ENCODE measurements at places on chromosomes 16 and 17. TPM values are rescaled to one million over a fixed set of nuclear protein-coding genes. Genes with fewer than 3 reads are reported as not detected.

GRCh38 chr16:50673496-50674275, 7.4 kb downstream of the SNX20 start:
- DNase-seq, result no peak

GRCh38 chr16:1330260-1330914, 3.1 kb upstream of the BAIAP3 start:
- DNase-seq, result no peak

HOXB1 gene
- polyA plus RNA-seq, result not detected

GRCh38 chr16:86697715-86698114, 119.4 kb downstream of the FOXL1 start:
- DNase-seq, result peak; percentile 9

GRCh38 chr16:87828907-87829621, 40.2 kb downstream of the SLC7A5 start:
- DNase-seq, result no peak

DNA sequence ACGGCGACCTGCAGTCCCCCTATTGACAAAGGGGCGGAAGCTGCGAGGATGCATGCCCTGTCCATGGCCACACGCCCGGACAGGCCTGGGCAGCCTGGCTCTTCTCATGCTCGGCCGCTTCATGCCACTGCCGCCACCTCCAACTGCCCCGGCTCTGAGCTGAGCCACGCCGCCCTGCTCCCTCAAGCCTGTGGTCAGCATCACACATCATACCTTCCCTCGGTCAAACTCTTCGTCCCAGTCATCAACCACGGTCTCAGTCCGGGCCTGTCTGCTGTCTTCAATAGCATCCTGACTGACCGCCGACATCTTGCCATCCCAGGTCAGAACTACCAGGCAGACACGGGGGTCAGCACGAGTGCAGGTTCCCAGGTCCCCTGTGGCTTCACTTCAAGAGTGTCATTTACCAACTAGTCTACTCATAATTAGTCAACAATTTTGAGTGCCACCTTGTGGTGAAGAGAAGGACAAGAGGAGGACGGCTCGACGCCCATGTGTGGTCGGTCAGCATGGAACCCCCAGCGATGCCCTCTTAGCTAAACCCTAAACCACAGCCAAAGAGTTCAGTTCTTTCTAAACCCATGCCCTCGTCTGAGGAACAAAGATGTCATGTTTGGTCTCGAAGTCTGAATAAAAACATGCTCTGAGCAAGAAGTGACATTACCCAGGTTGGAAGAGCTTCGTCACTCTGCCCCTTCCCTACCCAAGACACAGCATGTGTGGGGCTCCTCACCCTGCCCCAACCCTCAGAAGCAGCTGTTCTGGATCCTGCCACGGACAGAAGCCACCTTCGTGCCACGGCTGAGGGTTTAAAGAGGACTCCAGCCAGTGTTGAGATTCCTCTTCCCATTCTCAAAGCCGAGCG, 16.9 kb upstream of the CYTH1 start:
- no peak for DNase-seq

- peak; percentile 87 for DNase-seq
These were observed 19.8 kb downstream of the SMTNL2 start for GRCh38 chr17:4604111-4604644.

DNA sequence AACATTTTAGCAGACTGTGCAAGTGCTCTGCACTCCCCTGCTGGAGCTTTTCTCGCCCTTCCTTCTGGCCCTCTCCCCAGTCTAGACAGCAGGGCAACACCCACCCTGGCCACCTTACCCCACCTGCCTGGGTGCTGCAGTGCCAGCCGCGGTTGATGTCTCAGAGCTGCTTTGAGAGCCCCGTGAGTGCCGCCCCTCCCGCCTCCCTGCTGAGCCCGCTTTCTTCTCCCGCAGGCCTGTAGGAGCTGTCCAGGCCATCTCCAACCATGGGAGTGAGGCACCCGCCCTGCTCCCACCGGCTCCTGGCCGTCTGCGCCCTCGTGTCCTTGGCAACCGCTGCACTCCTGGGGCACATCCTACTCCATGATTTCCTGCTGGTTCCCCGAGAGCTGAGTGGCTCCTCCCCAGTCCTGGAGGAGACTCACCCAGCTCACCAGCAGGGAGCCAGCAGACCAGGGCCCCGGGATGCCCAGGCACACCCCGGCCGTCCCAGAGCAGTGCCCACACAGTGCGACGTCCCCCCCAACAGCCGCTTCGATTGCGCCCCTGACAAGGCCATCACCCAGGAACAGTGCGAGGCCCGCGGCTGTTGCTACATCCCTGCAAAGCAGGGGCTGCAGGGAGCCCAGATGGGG, 3.1 kb downstream of the GAA start:
- DNase-seq, result no peak

PRDM7 gene
- polyA plus RNA-seq, result not detected

DNA sequence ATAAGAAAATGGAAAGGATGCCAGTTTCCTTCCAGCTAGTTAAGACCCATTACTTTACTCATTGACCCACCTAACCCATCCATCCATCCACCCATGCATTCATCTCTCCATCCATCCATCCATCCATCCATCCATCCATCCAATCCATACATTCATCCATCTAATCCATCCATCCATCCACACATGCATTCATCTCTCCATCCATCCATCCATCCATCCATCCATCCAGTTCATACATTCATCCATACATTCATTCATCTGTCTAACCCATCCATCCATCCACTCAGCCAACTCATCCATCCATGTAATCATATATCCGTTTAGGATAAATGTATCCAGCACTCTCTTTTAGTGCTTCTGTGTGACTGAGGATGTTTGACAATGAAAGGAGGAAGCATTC, 178.8 kb upstream of the CACNG3 start:
- DNase-seq, result no peak

DNA sequence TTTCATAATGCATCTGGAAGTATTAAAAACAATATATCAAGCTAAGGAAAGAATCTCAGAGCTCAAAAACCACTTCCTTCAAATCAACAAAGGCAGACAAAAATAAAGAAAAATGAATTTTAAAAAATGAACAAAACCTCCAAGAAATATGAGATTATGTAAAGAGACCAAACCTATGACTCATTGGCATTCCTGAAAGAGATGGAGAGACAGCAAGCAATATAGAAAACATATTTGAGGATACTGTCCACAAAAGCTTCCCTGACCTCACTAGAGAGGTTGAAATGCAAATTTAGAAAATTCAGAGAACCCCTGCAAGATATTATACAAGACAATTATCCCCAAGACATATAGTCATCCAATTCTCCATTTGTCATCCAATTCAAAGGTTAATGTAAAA, 311.3 kb upstream of the SOX9 start:
- no peak for DNase-seq

DNA sequence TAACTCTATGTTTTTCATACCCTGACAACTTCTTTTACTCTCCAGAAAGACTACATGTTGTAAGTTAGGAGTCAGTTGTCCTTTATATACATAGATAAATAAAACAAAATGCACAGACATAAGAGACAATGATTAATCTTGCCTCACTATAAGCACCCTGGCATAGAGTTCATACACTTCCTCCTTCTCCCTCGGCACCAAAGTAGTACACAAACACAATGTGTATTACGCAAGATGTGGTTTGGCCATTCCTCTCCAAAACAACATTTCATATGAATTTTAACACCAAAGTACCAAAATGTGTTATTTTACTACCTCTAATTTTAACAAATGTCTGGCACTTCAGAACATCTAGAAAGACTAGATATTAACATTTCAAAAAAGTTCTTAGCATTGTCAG, 17.2 kb upstream of the SLFN11 start:
- DNase-seq, result no peak

CARD14 gene
- 0.94 TPM for polyA plus RNA-seq

- DNase-seq, result peak; percentile 55
These were observed 13.9 kb downstream of the KDM8 start for GRCh38 chr16:27217256-27217655.

MRM3 gene
- 14.1 TPM for polyA plus RNA-seq

DNA sequence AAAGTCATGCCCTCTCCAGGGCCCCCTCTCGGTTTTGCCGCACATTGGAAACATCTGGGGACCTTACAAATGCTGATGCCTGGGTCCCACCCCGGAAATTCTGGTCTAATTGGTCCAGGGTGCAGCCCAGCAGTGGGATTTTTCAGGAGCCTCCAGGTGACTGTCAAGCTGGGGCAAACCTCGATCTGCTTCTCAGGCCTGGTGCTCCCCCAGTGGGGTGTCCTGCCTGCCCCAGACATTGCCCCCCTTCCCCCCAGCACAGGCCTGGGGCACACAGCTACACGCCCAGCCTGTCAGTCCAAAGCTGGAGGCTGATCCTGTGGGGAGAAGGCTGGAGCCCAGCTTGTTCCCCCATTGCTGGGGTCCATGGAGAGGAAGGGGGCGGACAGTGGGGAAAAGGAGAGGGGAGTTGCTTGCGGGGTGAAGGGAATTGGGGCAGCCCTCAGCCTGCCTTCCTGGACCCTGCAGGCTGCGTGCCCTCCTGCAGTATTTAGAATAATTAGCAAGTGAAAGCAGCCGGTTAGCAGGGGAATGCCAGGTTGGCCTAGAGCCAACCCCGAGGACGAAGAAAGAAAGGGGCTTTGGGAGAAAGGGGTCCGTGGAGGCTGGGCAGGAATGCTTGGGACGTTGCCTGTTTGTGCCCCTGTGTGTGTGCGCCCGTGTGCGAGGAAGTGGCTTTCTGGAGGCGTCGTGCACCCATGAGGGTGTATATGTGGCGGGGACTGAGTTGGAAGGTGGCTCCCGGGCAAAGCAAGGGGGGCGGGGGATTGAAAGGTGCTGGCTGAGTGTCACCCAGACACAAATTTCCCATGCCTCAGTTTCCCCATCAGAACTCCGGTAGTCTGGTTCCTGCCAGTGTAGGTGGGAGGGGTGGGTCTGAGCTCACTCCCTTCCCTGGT, 5.9 kb downstream of the FOXJ1 start:
- DNase-seq, result no peak

GRCh38 chr17:80616705-80617104, 72.1 kb downstream of the RPTOR start:
- no peak for DNase-seq

FOXJ1 gene
- 0.05 TPM for polyA plus RNA-seq

DNA sequence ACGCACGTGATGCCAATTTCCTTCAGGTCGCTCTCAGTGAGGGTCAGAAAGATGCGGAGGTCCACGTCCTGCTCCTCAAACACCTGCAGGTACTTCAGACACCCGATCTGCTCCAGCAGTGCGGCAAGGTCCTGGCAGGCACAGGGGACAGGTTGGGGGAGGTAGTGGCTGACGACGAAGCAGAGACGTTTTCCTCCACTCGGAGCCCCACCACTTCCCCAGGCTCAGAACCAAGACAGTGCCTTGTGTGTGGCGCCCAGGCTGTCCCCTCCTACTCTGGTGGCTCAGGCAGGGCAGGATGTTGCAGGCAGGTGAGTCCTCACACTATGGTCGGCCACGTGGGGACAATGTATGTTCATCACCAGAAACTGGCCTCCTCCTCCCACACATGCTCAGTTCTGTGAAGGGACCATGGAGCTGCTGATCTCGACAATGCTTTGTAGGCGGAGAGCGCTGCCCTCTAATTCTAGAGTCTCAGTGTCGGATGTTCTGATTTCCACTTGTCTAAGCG, 5.7 kb downstream of the NUDT16L1 start:
- DNase-seq, result no peak

P2RX1 gene
- polyA plus RNA-seq, result 2.6 TPM

TNS4 gene
- polyA plus RNA-seq, result not detected

- no peak for DNase-seq
These were observed 19.3 kb downstream of the SHISA9 start for GRCh38 chr16:12920739-12921138.

GRCh38 chr17:13933441-13934276, 135.6 kb upstream of the COX10 start:
- DNase-seq, result no peak

DNA sequence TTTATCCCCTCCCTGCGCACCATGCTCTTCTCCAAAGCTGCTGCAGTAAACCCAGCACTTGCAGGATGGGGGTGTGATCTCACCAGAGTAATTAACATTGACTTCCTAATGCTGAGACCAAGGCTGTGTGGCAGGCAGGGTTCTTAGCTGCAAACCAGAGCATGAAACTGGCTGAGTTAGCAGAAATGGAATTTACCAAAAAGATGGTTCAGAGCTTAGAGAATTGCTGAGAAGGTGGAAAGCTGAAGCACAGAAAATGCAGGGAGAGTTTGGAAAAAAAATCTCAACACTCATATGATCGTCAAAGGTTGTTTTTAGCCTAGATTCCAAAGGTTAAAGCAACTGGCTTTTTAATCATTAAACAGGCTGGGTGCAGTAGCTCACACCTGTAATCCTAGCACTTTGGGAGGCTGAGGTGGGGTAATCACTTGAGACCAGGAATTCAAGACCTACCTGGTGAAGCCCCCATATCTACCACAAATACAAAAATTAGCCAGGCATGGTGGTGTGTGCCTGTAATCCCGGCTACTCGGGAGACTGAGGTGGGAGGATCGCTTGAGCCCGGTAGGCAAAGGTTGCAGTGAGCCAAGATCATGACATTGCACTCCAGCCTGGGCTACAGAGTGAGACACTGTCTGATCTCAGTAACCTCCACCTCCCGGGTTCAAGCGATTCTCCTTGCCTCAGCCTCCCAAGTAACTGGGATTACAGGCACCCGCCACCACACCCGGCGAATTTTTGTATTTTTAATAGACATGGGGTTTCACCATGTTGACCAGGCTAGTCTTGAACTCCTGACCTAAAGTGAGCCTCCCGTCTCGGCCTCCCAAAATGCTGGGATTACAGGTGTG, 6.0 kb upstream of the TXNDC11 start:
- no peak for DNase-seq

- DNase-seq, result no peak
These were observed 50.7 kb upstream of the TNRC6C start for GRCh38 chr17:77907497-77908461.

ADGRG1 gene
- polyA plus RNA-seq, result 5.5 TPM

DOC2A gene
- polyA plus RNA-seq, result 1.0 TPM

DNA sequence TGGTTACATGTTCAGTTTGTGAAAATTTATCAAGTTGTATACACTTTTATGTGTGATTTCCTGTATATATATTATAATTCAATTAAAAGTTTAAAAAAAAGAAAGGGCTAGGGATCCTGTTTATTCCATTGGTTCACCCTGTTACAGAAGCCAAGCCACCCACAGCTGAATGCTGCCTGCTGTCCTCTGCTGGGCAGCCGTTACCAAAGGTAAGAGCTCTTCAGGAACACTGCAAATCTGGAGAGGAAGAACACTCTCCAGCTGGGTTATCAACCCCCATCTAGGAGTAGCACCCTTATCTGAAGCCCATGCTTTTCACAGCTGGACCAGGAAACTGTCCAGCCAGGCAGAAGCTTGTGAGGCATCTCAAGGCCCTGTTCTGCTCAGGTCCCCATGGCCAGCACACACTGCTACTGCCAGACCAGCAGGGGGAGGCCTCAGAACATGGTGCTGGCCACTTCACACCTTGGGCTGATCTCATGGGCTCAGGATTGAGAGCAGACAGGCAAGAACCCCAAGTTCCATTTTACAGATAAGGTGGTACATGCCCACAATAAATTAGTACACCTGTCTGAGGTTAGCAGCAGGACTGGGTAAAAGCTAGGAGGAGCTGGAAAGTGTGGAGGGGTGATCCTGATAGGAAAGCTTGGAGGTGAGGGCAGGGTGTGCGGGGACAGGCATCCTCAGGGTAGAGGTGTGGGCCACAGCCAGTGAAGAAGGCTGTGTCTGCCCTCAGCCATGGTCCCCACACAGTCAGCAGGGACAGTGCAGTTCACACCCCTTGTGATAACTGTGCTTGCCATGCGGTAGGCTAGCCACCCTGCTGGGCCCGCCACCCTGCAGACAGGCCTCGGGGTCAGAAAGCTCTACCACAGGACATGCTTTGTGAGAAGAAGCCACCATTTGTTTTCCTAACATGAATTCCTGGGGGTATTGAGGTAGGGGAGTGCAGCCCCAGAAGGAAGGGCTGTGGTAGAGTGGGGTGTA, 54.3 kb upstream of the SREBF1 start:
- DNase-seq, result no peak

All from muscle of back (tissue), 13 donors.